Omental fat pad (tissue), 4 donors: ENCODE measurements at places on chromosomes 13 and 19.

- no peak for DNase-seq
Observed at GRCh38 chr13:74346960-74347359, 212.8 kb upstream of the KLF12 start.

GRCh38 chr19:45717983-45718650 lies 12.6 kb downstream of the FBXO46 start:
- no peak for DNase-seq

DNA sequence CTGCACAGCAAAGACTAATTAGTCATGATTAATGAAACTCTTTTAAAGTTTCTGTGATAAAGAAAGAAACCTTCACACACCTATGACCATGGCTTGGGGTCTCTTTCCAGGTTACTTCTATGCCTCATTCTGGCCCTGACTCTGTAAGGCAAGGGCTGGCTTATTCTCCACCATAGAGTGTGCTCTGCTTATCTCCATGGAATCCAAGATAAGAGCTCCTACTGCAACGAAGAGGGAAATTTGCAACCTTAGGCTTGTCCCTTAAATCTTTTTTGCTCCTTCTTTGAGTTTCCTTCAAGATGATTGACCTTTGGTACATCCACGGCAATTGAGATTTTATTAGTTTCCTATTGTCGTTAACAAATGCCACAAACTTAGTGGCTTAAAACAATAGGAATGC lies 239.9 kb downstream of the SPRY2 start:
- DNase-seq: no peak

DNA sequence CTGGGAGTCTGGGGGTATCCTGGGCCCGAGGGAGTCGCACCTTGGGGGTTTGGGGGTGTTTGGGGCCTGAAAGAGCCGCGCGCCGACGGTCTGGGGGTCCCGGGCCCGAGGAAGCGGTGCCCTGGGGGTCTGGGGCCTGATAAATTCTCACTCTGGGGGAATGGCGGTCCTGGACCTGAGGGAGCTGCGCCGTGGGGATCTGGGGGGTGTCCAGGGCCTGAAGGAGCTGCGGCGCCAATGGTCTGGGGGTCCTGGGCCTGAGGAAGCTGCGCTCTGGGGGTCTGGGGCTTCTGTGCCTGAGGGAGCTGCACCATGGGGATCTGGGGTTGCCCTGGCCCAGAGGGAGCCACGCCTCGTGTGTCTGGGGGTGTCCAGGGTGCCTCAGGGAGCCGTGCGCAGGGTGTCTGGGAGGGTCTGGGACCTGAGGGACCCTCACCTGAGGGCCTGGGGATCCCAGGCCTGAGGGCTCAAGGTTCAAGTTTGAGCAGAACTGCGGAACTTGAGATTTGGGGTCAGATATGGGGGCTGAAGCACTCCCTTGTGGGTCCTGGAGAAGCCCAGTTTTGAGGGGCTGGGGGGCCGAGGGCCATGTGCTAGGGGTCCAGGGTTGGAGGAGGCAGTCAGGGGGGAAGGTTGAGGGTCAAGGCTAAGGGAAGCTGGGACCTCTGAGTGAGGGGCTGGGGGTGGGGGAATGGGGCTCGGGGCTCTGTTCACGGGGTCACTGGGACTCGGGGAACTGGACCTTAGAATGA lies 1.1 kb downstream of the HDGFL2 start:
- DNase-seq: no peak

DNA sequence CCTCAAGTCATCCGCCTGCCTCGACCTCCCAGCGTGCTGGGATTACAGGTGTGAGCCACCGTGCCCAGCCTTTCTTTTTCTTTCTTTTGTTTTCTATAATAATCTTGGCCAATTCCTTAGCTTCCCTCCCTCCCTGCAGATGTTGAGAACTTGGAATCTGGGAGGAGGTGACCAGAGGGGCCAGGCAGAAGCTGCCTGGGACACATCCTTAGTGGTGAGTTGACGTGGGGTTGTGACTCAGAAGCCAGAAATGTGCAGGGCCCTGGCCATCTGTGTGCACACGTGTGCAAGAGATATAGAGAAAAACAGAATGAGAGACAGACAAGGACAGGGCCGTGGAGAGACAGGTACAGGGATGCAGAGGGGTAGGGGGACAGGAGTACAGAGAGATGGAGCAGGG lies 154.3 kb downstream of the SIPA1L3 start:
- no peak for DNase-seq

DNA sequence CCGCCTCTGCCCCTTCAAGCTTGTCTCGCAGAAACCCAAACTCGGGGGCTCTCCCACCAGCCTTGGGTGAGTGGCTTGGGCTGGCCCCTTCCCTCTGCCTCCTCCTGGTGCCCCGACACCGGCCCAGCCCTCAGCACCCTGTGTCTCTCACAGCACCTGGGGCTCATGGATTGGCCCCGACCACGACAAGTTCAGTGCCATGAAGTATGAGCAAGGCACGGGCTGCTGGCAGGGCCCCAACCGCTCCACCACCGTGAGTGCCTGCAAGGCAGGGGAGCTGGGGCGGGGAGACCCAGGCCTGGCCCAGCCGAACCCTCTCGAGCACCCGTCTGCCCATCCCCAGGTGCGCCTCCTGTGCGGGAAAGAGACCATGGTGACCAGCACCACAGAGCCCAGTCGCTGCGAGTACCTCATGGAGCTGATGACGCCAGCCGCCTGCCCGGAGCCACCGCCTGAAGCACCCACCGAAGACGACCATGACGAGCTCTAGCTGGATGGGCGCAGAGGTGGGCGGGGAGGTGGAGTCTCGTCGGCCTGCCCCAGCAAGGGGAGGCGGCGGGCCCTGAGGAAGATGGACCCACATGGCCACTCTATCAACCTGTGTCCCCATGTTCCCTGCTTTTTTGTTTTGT lies 13.6 kb downstream of the PRKCSH start:
- no peak for DNase-seq

DNA sequence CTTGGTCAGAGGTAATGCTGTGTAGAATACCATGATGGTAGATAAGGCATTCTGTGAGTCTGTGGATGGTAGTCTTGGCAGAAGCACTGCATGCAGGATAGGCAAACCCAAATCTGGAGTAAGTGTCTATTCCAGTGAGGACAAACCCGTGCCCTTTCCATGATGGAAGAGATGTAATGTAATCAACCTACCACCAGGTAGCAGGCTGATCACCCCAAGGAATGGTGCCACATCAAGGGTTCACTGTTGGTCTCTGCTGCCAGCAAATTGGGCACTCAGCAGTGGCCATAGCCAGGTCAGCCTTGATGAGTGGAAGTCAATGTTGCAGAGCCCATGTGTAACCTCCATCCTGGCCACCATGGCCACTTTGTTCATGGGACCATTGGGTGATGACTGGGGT lies 155.0 kb downstream of the RAP2A start:
- DNase-seq: no peak

- DNase-seq: no peak
Observed at GRCh38 chr13:87052731-87053130, 618.4 kb upstream of the SLITRK5 start.

DNA sequence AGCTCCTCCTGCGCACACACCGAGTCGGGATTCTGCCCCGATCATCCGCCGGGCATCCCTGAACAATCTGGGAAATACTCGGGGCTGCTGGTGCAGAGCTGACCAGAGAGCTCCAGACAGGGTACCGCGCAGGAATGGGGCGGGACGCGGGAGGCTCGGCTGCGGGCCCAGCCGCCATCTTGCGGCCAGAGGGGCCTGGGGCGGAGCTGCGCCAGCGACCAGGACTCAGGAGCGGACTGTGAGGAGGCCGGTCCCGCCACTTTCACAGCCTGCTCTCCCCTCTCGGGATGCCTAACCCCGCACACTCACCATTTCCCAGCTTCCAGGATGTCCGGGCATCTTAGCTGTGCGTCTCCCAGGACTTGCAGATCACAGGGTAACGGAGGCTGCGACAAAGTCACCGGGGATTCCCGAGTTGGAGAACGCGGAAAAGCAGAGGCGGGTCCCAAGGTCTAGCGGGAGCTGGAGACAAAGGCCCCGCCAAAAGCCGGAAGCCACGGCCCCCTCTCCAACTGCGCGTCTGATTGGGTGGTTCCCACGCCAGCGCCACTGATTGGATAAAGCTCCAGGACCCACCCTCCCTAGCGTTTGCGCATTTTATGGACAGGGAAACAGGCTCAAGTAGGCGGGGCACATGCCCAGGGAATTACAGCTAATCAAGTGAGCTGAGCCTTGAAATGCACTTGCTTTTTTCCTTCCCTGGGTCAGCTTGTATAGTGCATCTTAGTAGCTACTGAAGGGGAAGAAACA lies 15.8 kb upstream of the ZNF43 start:
- peak; percentile 90 for DNase-seq

- DNase-seq: no peak
Observed at GRCh38 chr13:74443631-74444030, 309.4 kb upstream of the KLF12 start.

GRCh38 chr19:11247391-11247790 lies 8.0 kb downstream of the ANGPTL8 start:
- no peak for DNase-seq

DNA sequence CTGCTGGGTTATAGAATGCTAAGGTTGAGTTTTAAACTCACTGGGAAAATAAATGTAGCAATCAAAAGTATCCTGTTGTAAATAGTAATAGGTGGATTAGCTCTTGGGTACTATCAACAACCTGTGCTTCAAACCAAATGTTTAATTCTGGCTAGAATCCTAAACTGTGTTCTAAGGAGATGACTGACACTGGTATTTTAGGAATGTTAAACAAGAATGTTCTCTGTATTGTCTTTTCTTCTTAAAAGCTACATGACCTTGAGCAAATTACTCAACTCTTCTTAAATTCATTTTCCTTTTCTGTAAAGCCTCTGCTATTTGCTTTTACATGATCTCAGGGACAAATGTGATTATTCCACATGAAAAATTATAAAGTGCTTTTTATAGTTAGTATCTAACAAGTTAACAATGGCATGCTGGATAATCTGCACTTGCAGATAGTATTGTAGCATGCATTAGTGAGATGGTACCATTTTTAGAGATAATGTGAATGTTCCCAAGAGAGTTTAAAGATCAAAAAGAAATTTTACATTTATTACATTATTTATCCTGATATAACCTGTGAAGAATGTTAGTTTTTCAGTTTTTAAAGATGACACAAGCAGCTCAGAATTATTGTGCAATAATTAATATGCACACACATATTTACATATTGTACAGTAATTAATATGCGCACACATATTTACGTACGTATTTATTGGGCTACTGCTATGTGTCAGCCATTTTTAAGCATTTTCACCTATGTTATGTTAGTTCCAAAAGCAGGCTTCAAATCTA lies 13.6 kb upstream of the EPSTI1 start:
- no peak for DNase-seq

DNA sequence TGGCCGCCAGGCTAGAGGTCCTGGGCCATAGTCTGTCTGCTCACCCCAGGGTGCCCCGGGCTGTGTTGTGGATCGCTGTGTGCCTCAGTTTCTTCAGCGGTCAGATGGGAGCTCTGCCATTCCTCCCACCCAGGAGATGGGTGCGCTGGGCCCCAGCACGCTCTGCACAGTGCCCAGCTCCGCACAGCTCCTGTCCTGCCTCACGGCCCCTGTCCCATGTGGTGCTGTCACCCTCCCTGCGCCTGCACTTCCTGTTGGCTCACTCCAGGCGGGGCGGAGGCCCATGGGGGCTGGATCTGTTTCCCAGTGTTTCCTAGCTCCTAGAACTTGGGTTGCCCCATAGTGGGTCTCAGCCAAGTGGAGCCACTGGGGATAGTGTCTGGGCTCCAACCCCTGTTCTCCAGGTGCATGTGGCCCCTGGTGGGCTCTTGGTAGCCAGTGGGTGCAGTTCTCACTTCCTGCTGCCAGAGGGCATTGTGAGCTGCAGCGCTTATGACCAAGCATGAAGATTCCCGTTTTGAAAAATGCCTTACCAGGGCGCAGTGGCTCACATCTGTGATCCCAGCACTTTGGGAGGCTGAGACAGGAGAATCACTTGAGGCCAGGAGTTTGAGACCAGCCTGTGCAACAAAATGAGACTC lies 69.8 kb downstream of the KDM4B start:
- DNase-seq: no peak

GRCh38 chr13:33352526-33352925 lies 67.0 kb upstream of the STARD13 start:
- DNase-seq: no peak

GRCh38 chr19:43934055-43934984 lies 762 bp downstream of the ZNF45 start:
- DNase-seq: no peak

DNA sequence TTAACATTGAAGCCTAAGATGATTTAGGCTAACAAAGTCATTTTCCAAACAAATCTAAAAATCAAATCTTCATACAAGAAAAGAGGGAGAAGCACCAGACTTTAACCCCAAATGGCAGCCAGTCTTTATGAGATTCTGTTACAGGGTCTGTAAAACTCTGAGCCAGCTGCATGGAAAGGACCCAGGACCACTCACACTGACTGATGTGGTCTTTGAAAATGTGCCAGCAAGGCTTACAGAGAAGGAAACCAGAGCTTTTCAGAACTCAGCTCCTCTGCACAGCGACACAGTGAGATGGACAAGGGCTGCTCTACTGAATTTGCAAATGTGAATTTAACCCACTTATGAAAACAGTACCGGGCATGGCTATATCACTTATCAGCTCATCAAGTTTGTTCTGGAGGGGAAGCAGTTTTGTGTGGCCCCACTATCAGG lies 98.8 kb upstream of the SERP2 start:
- DNase-seq: no peak

DNA sequence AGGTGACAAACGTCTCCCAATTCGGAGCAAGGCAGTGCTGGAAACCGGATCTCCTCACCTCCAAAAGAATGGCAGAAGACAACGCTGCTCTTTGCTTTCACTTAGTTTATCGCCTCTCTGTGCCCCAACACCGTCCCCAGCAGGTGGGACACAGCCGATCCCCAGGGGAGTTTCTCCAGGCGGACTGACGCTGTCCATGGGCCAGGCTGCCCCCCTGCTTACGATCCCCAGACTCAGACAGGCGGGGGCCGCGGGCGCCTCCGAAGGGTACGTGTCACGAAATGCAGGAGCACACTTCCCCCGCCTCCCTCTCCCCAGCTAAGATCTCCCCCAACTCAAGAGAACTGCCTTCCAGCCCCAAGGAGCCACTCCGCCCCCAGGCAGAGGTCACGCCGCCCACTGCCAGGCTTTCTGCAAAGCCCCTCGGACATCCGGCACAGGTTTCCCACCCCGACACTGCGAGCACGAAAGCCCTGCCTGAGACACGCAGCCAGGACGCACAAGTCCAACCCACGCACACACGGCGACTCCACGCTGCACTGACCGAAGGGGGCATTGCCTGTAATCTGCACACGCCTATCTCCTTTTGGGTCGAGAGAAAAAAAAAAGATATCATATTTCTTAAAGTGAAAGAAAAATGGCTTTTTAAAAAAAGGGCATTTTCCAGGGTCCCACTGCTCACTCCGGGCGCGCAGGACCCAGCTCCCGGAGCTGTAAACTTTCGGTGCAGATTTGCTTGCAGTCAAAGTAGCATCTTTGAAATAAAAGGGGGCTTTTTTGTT lies 2.0 kb downstream of the SPRY2 start:
- peak; percentile 57 for DNase-seq

GRCh38 chr19:2302319-2303210 lies 5.4 kb downstream of the LINGO3 start:
- no peak for DNase-seq
